ENCODE measurements at places on chromosomes 13 and 19.

DNA sequence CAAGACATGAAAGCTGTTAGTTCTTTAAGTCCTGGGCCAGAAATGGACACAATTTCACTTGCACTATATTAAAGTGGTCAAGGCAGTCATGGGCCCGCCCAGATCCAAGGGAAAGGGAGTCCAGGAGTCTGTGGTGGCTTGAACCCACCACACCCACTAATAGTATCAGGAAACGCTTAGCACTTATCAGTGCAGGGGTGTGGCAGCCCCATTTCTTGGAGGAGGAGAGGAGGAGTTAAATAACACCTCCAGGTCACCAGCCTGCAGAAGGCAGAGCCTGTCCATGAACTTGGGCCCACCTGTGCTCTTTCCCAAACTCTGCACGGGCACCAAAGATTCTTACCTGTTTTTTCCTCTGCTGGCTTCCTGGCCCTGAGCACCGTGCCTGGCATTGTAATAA is 5.4 kb upstream of the NTN5 start:
- DNase-seq = no peak

- DNase-seq = no peak
These were observed at the start of gene LGALS14 for GRCh38 chr19:39704181-39705044. LGALS14 (plus strand) TSS chr19:39704481; CDS start chr19:39704529, 48 bp downstream.

- DNase-seq = no peak
These were observed 45.4 kb upstream of the GPR183 start for GRCh38 chr13:99352351-99353245.

DNA sequence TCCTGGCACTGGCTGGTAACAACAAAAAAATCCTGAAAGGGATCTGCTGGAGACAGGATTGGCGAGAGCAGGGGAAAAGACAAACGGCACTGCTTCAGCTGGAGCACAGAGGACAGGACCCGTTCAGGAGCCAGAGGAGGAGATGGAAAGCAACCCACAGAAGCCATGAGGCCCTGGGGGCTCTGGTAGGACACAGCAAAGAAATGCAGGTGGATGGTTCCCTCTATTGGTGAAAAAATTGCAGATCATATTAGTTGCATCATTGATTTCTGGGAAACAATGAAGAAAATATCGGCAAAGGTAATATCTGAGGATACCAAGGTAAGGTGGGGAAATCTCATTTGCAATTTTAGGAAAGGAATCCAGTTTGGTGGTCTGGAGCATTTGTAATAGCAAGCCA is 25.7 kb upstream of the TPP2 start:
- DNase-seq = no peak

GRCh38 chr19:33954686-33955085 is 158.0 kb downstream of the KCTD15 start:
- no peak for DNase-seq

- DNase-seq = no peak
These were observed 4.8 kb downstream of the KLK7 start for GRCh38 chr19:50978772-50979390.

DNA sequence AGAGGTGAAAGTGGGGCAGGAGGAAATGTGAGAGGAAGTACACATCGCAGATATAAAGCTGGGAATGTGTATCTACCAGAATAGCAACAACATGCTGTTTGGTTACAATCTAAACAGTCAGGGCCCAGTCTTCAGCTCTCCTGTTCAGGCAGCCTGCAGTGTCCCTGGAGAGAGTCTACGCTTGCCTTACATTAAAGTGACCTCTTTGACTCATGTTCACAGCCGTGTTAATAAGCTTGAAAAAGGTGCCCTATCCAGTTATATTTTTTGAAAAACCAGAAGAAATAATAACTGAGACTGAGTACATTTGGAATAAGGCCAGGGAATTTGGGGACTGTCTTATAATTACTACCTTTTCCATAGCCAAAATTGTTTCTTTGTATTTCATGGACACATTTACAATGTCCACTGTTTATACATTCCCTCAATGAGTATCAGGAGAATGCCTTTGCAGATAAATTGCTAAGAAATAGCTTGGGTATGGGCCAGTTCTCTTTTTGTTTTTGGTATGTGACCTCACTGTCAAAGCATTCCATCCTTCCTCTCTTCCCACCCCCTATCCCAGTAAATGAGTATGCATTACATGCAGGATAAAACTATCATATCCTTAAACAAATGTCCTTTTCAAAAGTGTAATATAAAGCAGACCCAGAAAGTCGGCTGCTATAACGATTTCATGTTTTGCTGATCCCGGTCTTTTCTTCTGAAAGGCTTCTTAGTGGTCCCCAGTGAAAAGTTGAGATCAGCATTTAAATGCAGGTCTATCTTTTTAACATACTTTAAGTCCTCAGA is 82.6 kb downstream of the PCDH9 start:
- peak; percentile 88 for DNase-seq

GRCh38 chr19:40257096-40257517 is 28.0 kb downstream of the AKT2 start:
- DNase-seq = no peak

DNA sequence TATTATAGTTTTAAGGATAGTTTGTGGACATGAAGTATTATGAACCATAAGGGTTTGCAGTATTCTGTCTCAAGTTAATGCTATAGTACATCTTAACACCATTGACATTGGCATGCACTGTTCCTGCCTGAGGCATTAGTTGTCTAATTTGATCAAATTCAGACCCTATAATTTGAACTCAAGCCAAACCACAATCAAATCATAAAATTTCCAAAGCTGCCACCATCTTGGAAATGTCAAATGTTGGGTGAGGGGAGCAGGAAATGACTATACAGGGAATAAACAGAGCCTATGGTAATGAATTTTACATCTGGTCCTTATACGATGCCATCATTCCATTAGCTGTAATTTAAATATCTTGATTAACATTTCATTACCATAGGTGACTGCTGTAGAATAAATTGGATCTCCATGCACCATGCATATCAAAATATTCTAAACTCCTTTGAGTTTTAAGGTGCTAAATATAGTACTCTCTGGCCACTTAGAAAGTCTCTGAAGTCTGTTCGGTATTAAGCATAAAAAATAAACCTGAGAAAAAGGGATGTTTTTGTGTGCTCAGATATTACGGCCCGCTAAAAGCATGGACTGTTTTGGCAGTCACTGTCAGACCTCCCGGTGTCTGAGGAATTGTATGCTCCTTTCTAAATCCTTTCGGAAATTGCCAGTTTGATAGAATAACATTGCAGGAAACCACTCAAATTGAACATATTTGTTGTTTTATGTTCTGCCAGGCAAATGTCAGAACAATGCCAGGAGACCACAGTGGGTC is 257.7 kb downstream of the SPRY2 start:
- DNase-seq = peak; percentile 80

DNA sequence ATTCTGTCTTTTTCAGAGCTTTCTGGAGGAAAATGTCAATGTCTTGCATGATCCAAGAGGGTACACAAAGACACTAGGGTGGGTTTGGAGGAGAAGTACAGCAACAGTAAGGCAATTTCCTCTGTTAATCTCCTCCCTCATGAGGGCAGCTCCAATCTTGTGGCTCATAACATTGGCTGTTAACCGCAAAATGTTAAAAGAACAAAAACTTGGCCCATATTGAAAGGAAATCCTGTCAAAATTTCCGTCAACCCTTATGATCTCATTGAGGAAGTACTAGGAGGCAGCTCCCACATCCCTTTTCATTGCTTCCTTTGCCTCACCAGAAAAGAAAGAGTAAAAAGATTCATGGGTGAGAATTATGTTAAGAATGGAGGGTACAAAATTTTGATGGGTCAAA is 11.6 kb downstream of the OXGR1 start:
- DNase-seq = no peak

GRCh38 chr13:73993661-73994060 is 140.5 kb downstream of the KLF12 start:
- DNase-seq = no peak

GRCh38 chr13:48804821-48805601 is 151.3 kb downstream of the CYSLTR2 start:
- no peak for DNase-seq

DNA sequence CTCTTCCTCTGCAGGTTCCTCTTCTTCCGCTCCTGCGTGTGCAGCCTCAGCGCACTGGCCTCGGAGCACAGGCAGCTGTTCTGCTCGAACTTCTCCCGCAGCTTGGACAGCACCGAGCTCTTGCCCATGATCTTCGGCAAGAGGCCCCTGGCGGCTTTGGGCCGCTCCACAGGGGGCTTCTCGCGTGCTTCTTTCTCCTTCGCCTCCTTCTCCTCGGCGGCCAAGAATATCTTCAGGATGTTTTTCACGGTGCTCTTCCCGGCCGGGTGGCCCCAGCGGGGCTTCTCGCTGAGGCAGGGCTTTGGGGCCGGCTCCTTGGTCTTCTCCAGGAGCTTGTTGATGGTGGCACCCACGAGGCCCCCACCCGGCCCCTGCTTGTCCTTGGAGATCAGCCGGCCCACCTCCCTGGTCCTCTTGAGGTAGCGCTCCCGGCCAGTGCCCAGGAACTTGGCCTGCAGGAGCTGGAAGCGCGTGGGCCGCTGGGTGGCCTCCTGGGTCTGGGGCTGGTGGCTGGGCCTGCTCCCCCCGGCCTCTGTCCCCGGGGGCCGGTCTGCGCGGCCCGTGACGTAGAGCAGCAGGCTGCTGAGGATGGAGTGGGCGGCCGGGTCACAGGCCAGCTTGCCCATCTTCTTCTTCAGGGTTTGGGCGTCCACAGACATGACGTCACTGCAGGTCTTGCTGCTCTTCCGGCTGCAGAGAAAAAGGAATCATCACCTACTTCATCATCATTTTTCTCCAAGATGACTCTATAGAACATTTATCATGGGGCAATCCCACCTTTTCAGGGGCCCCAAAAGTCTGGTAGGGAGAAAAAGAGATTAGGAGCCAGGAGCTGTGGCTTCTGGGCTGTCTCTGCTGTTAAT is 43.8 kb upstream of the GRTP1 start:
- no peak for DNase-seq

- no peak for DNase-seq
These were observed 332.9 kb downstream of the COG6 start for GRCh38 chr13:39988351-39988750.

DNA sequence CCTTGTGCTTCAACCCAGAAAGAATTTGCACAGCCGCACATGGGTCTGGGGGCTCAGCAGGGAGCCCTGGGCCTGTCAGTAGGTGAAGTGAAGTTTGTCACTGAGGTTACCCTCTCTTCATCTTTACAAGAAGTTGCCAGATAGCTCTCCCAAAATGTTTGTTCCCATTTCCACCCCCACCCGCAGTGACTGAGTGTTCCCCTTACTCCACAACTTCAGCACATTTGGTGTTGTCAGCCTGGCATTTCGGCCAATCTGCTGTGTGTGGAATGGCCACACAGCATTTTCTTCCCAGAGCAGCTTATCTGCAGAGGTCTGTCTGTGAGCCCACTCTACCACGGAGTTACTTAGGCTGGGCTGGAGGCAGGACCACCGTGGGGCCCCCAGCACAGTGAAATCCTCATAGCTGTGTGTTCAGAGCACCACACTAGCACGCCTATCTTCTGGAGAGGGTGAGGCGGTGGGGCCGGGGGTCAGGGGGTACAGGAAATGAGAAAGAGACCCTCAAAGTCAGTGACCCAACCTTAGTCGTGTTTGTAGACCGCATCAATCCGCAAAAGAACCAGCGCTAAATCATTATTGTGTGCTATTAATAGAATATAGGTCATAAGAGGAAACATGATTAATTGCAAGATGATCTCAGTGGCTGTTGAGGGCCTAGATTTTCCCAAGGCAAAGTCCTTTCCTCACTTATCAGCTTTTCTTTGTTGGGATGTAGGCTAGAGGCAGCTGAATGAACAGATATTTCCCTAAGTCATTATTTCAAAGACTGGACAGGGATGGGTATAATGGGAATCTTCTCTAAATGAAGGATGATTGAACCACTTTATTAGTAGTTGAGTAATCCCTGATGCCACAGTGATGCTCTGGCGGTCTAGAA is 116.0 kb downstream of the SIPA1L3 start:
- DNase-seq = peak; percentile 54

- peak; percentile 98 for DNase-seq
These were observed 59.6 kb downstream of the MYO9B start for GRCh38 chr19:17135001-17135853.

DNA sequence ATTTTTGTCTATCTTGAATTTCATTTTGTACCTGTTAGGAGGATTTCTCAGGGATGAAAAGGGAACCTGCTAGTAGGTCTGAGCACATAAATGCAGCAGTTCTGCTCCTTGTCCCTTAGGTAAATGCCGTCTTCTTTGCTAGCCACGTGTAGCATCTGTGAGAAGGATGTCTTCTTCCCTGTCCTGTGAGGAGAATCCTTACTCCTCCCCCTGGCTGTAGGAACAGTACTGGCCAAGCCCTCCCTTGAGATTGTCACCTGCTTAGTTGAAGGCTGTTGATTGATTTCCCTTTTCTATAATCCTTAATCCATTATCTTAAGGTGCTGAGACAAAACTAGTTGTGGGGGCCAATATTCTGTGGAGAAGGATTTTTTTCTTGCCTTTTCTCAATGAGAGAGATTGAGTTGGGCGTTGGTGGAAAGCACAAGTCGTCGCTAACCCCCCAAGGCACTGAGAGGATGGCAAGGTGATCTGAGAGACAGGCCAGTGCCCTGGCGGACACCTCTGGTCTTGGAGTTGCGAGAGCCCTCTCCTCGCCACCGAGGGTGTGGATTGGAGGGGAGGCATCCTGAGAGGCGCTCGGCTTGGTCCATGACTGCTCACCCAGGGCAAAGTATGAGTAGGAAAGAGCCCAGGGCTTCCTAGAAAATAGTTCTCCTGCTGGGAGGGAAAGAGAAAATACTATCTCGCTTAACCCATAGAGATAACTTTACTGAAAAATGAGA is 216.7 kb downstream of the ATP8A2 start:
- no peak for DNase-seq

- DNase-seq = no peak
These were observed 7.7 kb downstream of the NPHS1 start for GRCh38 chr19:35844482-35845214.

DNA sequence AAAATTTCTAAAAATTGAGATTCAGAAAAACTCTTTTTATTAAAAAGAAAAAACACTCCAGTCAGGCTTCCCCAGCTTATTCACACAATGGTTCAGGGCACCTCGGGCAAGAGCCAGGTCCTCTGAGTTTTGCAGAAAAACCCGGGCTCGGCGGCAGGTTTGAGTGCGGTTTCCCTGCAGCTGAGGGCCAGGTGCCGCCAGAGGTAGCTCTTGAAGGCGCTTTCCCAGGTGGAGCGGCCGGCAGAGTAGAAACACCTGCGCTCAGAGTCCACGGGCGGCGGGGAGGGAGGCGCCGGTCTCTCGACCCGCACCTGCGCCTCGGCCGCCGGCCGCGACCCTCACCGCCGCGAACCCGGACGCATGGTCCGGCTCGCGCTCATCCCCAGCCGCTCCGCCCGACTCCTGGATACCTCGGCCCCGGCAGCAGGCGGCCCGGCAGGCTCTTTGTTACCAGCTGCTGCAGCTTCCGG is 444 bp downstream of the PROSER1 start:
- no peak for DNase-seq

DNA sequence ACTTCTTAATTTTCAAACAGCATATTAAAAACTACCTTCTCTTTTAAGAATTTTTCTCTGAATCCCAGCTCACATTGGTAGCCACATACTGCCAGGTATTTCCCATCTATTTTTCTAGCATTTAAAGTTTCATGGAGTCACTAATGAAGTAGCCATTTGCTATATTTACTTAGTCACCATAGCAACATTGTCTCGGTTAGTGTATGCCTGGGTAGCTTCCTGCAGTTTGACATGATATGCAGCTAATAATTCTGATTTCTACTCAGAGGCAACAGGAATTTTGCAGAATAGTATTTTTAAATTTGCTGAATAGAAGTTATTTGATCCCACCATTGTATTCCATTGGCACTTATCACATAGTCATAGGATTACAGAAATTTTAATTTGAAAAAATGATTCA is 30.9 kb upstream of the KCTD4 start:
- DNase-seq = peak; percentile 36

Data from fibroblast of upper back skin (primary cell).